ENCODE measurements at places on chromosomes 6 and 20. TPM values are rescaled to one million over a fixed set of nuclear protein-coding genes. Genes with fewer than 3 reads are reported as not detected.
A peak's percentile ranks its signal among the peaks of the same experiment; 100 is the strongest.

Gene ZSCAN12
- 7.3 TPM for total RNA-seq

Gene MACROD2
- 0.46 TPM for total RNA-seq

Gene GABRR1
- 0.02 TPM for total RNA-seq

Gene ATP9A
- total RNA-seq = 19.5 TPM

DNA sequence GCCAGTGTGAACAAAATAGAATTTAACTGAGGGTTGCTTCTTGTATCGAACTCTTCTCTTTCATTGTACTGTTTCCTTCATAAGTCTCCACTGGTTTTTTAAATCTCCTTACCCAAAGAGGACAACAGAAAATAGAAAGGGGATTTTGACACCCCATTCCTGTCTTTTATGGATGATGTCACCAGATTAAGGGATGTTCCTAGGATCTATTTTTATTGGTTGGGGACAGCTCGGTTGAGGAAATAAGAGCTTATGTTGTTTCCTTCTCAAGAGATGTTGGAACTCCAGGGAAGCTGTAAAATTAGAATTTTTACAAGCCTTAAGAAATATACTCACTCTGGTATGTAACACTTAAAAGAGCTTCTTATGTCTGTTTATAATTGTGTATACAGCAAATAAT, 171.5 kb downstream of the PHF3 start:
- peak; percentile 16 for DNase-seq

DNA sequence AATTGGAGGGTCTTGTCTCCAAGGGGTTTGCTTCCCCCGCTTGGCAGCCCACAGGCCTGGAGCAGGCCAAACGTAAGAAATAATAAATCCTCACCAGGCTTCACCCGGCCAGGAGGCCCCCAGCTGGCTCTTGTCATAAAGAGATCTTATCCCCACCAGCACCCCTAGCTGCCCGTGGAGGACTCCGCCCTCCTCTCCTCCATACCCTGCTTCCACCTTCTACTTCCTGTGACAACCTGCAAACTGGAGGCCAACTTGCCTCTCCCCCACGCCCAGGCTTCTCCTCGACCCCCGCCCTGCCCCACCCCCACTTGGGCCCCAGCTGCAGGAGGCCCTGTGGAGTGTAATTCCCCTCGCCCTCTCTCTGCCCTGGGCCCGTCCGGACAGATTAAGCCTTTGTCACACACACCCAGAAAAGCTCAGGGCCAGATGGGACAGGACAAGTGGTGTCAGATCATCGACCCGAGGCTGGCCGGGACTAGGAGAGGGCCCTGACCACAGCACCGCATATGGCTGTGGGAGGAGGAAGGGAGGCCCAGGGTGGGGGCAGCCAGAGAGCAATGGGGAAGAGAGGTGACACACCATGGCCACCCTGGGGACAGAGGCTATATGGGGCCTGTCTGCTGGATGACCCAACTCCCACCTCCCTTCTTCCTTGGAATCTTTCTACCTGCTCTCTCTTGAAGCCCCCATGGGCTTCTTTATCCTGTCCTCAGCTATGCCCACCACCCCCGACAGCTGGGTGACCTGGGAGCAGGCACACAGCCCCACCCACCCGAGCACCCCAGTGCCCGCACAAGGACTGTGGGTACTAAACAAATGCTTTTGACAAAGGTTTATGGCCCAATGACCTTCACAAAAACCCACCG, 3.9 kb downstream of the NOL4L start:
- DNase-seq = no peak

DNA sequence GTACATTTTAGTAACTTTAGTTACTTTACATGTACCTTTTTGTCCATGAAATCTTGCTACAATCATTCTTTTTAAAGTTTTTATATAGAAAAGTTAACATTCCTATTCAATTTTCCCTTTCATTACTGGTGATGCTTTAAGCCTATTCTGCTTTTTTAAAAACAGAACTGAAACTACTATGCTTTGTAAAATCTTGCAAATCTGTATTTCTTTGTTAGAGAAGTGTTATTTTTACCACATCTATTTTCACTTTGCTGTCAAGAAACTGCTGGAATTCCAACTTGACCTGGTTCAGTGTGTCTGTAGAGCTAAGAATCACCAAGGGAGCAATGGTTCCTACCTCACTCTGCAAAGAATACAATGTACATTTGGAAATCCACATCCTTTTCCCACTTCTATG, 21.8 kb upstream of the SAMD5 start:
- DNase-seq = no peak

DNA sequence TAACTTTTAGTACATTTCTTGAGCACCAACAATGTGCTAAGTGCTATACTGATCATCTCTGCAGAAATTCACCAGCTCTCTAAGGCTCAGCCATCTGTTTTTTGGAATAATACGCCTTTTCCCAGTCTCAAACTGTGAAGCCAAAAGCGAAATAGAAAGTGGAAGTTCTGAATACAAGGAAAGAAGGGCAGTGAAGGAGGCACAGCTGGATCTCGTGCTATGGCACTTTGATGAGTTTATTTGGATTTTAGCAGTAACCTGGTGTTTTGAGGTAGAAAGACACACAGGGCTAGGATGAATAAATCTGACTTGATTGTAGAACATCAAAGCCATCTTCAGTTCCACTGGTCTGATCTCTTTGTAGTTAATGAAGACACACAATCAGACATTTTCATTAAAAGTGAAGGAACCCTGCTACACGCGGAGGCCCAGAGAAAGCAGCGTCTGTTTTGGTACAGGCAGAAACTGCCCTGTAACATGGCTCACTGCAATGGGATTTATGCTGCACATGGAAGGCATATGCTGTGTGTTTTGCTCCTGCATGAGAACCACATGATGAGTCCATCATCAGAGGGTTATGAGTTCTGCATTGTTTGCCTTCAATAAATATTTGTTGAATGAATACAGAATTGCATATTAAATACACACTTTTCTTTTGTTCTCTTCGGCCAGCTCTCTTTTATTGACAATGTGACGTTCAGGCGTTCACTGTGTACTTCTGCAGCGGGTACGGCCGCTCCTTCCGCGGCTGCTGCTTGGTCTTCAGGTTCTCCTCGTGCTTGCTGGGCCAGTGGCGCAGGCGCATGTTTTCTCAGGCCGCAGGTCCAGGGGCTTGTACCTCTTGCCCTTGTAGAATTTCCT, 100.9 kb downstream of the PREP start:
- no peak for DNase-seq

GRCh38 chr6:80133020-80133419, 26.5 kb downstream of the BCKDHB start:
- DNase-seq = peak; percentile 51

- no peak for DNase-seq
These were observed 733.9 kb downstream of the EYS start for GRCh38 chr6:64973142-64973541.

DNA sequence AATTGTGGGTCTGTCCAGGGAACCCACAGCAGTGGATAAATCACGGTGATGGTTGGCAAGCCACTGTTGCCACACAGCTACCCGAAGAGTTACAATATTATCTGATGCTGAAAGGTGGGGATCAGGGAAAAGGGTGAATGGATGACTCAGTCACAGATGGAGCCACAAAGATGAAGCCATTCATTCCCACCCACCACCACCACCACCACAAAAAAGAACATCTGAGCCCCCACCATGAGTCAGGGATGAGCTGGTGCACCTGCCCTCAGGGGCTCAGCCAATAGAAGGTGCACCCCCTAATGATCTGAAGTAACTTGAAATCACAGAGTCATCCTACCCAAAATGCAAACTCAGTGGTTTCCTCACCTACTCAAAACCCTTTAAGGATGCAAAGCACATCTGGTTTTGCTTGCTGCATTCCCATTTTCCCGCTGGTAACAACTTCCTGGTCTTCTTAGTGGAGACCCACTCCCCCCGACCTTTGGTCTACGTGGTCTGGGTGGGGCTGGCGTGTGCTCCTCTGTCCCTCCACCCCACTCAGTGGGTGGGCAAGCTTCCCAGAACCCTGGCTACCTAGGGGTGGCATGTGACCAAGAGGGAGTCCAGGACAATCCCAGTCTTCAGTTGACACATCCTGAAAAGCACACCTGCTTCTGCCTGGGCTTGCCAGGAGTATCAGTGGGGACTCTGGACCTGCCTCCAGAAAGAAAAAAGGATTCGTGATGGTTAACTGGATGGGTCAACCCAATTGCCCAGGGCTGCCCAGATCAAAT, 125.5 kb downstream of the ANKRD60 start:
- DNase-seq = peak; percentile 95

All from A172 (cell line).